ENCODE measurements at places on chromosomes 13 and 19.

GRCh38 chr19:40614622-40615411, 13.6 kb downstream of the LTBP4 start:
- peak; percentile 92 for DNase-seq

GRCh38 chr13:74868049-74868448, 613.9 kb downstream of the TBC1D4 start:
- DNase-seq: no peak

- DNase-seq: no peak
These were observed 260.0 kb downstream of the KLF12 start for GRCh38 chr13:73873940-73874830.

- DNase-seq: no peak
These were observed 3.6 kb upstream of the HAMP start for GRCh38 chr19:35278578-35279284.
